ENCODE measurements at places on chromosomes 4 and X. TPM values are rescaled to one million over a fixed set of nuclear protein-coding genes. Genes with fewer than 3 reads are reported as not detected.

The CENPI gene
- 69.2 TPM for total RNA-seq

GRCh38 chrX:108712886-108713285 is 23.5 kb downstream of the IRS4 start:
- no peak for DNase-seq

DNA sequence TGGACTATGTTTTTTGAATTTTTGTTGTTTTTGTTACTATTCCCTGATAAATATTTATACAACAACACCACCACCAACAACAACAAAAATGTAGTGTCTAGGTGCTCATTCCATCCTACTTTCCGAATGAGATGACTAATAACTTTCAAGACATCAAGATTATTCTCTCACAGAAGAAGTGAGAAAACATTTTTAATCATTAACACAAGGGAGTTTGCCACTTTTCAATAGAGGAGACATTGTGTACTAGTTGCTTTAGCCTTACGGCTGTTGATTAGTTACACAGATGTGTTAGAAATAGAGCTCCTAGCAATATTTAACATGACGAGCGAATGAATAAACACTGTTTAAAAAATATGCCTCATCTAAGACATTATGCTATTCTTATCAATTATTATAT is 898.8 kb downstream of the C4orf33 start:
- no peak for DNase-seq

The PORCN gene
- 23.1 TPM for total RNA-seq

- no peak for DNase-seq
Measured at GRCh38 chr4:120491481-120491880, 424.8 kb upstream of the MAD2L1 start.

GRCh38 chrX:109886122-109886761 is 116.7 kb upstream of the TMEM164 start:
- peak; percentile 59 for DNase-seq

DNA sequence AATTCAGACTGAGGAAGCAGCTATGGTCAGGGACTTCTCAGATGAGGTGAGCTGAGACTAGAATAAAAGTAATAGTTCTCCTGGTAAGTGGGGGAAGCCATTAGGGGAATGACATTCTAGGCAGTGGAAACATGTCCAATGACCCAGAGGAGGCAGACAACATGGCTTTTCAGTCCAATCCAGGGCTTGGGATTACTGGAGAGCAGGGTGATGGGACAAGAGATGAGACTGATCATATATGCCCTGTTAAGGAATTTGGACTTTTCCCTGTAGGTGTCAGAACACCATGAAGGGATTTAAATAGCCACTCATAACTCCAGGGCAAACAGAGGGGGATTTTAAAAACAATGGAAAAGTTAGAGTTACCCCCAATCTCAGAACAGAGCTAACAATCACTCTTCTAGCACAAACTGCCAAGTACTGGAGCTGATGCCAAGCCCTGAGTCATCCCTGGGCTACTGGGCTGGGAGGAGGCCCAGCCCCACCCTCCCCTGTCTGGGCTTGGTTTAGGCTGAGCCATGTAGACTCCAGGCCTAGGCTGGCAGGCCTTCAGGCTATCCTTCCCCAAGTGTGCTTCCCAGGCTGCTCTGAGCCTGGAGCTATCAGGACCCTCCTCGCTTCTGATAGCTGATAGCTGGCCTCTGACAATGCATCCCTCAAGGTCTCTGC is 22.7 kb upstream of the MSN start:
- peak; percentile 96 for DNase-seq

- no peak for DNase-seq
Measured at GRCh38 chr4:16197876-16198665, 28.2 kb downstream of the TAPT1 start.

The CXCL10 gene
- 1.1 TPM for total RNA-seq

- DNase-seq: no peak
Measured at GRCh38 chr4:53465281-53465680, 87.8 kb downstream of the FIP1L1 start.

GRCh38 chr4:81571105-81571504 is 99.4 kb upstream of the RASGEF1B start:
- no peak for DNase-seq

- DNase-seq: no peak
Measured at GRCh38 chrX:5474282-5474681, 754.4 kb downstream of the NLGN4X start.

DNA sequence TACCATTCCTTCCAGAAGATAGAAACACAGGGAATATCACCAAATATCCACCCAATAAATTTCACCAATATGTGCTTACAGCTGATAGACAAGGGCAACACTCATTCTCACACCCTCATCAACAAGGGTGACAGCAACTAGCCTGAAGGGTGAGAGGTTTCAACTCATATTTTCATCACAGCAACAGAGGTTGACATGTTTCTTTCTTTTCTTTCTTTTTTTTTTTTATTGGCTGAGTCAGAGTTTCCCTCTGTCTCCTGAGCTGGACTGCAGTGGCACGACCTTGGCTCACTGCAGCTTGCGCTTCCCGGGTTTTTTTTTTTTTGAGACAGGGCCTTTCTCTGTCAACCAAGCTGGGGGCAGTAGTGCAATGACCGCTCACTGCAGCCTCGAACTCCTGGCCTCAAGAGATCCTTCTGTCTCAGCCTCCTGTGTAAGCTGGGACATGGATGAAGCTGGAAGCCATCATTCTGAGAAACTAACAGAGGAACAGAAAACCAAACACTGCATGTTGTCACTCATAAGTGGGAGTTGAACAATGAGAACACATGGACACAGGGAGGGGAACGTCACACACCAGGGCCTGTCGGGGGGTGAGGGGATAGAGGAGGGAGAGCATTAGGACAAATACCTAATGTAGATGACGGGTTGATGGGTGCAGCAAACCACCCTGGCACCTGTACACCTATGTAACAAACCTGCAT is 27.5 kb upstream of the ASMTL start:
- peak; percentile 75 for DNase-seq

The BEX5 gene
- total RNA-seq: 1.4 TPM

DNA sequence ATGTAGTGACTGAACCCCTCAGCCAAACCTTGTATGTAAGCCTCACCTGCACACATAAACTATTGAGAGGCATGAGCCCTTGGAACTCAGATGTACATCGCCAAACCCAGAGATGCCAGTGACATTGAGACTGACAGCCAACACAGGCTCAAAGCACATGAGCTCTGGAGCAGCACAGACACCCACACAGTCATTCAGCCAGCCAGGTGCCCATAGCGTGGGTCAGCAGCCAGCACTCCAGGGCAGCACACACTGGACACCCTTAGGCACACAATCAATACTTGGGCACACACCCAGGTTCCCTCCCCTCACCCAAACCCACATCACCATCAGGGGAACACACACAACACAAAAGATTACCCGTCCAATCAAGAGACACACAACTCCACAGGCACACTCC is 4.3 kb upstream of the TIMP1 start:
- DNase-seq: no peak

- no peak for DNase-seq
Measured at GRCh38 chr4:5204781-5205180, 153.5 kb downstream of the STK32B start.

All from M059J (cell line).